Activated CD8-positive, alpha-beta memory T cell treated with anti-CD3 and anti-CD28 coated beads for 1 hour (primary cell): ENCODE measurements at places on chromosomes 7 and 10.

GRCh38 chr10:30607814-30608213 lies 21.7 kb downstream of the LYZL2 start:
- no peak for DNase-seq

- DNase-seq, result no peak
Observed at GRCh38 chr7:131648491-131648890, 92.1 kb upstream of the PODXL start.

DNA sequence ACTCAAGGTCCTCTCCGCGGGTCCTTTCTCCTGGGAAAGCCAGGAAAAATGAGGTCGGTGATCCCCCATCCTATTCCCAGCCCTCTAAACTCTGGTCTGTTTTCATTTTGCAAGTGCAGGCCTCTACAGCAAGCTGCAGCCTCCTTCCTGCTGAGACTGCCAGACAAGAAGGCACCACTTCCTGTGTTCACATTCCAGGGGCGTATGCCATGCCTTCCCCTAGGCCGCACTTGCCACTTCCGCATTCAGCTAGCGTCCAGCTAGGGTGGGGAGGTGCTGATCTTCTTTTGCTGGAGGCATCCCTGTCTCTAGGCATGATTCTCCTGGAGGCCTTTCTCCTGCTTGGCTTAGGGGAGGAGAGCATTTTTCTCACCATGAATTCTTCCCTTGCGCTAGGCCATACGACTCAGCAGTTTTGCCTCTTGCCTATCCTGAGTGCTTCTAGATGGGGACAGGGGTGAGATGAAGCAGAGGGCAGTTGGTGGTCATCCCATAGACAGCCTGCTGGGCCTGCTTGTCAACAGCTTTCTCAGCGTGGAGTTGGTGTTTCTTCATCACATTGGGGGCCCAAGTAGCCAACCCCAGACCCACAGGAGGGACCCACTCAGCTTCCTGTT lies 328.9 kb downstream of the RPS24 start:
- DNase-seq, result no peak

- DNase-seq, result no peak
Observed at GRCh38 chr10:90779548-90779947, 78.3 kb downstream of the HTR7 start.

DNA sequence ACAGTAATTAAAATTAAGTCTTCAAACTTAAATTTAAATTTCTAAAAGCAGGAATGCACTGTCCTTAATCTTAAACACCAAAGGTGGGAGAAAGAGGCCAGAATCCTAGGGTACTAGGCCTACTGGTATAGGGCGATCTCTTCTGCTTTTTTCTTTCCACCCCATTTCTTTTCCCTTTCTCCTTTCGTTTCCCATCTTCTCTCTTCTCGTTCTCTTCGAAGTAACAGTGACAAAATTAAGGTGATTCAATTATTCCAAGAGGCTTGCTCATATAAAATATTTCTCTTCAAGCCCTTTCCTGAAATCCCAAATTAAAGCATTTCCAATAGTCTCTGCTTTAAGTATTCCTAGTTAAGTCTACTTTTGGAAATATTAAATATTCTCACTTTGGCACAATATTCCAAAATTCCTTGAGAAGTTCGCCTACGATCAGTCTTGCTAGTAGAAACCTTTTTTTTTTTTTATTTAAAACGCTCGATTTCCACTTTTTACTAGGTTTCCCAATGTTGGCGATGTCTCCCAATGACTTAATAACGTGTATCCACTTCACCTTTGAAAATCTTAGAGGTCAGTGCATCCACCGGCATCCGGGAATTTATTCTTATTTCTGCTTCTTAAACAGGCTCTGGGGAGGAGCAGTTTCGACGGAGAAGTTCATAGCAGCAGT lies 765 bp upstream of the LCOR start:
- DNase-seq, result no peak

DNA sequence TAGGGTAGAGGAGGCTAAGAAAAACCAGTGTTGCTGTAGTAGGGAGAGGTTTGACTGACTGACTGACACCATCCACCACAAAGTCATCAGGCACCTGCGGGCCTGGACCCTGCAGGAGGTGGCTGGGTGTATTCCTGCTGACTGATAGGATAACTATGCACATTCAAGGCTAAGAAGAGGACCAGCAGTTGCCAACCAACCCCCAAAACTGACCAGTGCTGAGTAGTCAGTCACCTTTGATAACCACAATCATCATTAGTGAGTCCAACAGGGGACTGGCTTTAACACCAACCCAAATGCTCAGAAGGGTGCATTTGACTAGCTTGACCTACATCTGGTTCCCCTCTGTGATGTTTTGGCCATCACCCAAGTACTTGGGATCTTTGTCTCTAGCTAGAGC lies 30.5 kb downstream of the PLXNA4 start:
- DNase-seq, result no peak

- no peak for DNase-seq
Observed at GRCh38 chr7:76196786-76197185, 4.9 kb upstream of the SRRM3 start.
